ENCODE measurements at places on chromosomes 1 and 21. TPM values are rescaled to one million over a fixed set of nuclear protein-coding genes. Genes with fewer than 3 reads are reported as not detected.

KRTAP12-2 gene
- total RNA-seq: not detected

CLDN17 gene
- total RNA-seq: not detected

BARHL2 gene
- total RNA-seq: not detected

GPATCH4 gene
- total RNA-seq: 18.6 TPM

ANKRD35 gene
- total RNA-seq: 0.13 TPM

CBR3 gene
- 2.0 TPM for total RNA-seq

MAN1C1 gene
- 1.6 TPM for total RNA-seq

ARHGAP29 gene
- total RNA-seq: 49.7 TPM

BEST4 gene
- total RNA-seq: 0.38 TPM

AGBL4 gene
- not detected for total RNA-seq

CAMK2N1 gene
- 14.1 TPM for total RNA-seq

LEMD1 gene
- total RNA-seq: not detected

RAB7B gene
- total RNA-seq: 0.33 TPM
